ENCODE measurements at places on chromosomes 1 and 21. TPM values are rescaled to one million over a fixed set of nuclear protein-coding genes. Genes with fewer than 3 reads are reported as not detected.

GRCh38 chr1:223304931-223305330, 59.0 kb downstream of the SUSD4 start:
- no peak for DNase-seq

DNA sequence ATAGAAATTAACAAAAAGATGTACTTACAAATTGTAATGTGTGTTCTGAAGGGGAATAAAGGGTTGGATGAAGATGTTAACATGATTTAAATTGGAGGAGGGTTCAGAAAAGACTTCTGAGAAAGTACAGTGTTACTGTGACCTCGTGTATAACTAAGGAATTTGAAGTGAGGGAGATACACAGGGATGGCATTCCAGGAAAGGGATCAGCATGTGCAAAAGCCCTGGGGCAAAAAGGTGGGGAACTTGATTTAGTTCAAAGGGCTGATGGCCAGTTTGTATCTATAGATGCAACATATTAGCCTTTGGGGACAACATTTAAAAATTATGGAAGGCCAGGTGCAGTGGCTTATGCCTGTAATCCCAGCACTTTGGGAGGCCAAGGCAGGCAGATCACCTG, 33.3 kb upstream of the DEGS1 start:
- no peak for DNase-seq

DNA sequence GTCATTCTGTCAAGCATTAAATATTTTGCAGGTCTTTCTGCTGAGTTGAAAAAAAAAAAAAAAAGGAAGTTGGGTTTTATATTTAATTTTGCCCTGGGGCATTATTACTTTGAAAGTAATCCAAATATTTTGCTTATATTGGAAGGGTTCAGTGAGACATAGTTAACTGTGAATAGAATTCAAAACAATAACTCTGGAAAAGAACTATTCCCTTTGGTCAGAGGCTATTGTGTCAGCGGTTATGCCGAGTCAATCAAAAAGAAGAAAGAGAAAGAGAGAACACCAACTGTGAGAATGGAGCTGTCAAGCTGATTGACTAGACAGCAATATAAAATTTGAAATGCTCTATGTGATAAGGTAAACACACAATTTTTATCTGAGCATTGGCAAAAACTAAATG, 761.7 kb downstream of the ADGRL2 start:
- DNase-seq = no peak

- no peak for DNase-seq
These were observed 184.9 kb downstream of the ZC3H11B start for GRCh38 chr1:219427989-219428388.

DNA sequence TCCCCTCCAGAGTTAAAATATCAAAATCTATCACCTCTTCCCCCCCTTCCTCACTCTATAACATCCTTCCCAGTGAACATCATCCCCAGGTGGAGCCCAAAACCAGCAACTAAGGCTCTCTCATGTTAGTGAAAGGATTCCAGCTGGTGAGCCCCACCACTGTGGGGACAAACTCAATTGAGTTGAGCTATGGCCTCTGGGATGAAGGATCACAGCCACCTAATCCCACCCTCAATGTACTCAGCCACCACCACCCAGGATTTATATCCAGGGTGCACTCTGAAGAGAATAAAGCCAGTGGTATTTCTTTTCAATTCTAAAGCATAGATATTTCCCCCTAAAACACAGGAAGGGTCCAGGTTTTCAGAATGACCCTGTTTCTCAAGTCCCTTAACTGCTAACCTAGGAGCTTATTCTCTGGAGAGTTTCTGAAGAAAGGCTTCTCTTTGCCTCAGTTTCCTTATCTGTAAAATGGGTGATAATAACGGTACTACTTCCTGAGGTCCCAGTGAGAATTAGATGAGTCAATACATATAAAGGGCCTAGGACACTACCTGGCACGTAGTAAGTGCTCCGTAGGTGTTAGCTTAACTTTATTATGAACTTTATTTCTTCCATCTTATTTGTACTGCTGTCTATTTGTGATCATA, 15.6 kb upstream of the BOLA1 start:
- no peak for DNase-seq

DNA sequence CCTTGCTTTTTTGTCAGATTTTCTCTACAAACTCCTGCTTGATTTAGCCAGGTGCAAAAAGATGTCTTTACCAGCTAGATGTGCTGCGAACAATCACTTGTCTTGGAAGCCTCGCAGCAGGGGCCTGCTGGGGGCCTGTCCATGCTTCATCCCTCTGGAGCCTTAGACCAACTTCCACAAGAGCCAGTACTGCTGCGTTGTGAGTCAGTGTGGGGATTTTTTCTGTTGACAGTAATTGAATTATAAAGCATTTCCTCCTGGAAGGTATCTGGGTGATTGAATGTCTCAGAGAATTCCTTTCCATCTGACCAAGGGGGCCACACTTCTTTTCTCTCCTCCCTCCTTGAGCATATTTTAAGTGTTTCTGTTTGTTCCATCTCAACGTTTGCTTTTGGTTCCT, 40.4 kb upstream of the LDLRAP1 start:
- DNase-seq = no peak

DNA sequence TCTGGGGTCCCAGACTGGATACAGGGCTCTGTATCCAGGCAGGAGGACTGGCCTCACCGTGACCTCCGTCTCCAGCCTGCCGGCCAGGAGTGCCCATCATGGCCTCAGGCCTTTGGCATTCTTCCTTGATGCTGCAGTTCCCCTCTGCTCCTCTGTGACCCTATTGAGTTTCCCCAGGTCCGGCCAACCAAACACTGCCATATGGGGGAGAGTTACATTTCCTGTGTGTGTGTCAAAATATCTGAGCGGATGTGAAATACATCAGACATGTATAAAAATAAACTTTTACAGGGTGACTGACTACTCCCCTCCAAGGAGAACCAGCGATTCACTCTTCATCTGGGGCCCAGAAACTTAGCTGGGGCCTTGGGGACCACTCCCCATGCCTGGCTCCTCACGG, 10.2 kb upstream of the UBL4B start:
- no peak for DNase-seq

GRCh38 chr1:193222056-193222615, 35.7 kb upstream of the B3GALT2 start:
- DNase-seq = no peak

- DNase-seq = no peak
These were observed 2.3 kb downstream of the EVA1C start for GRCh38 chr21:32414579-32415358.

- no peak for DNase-seq
These were observed 14.7 kb downstream of the MSH4 start for GRCh38 chr1:75811211-75811981.

- no peak for DNase-seq
These were observed 58.4 kb downstream of the GDAP2 start for GRCh38 chr1:117871013-117871412.

DNA sequence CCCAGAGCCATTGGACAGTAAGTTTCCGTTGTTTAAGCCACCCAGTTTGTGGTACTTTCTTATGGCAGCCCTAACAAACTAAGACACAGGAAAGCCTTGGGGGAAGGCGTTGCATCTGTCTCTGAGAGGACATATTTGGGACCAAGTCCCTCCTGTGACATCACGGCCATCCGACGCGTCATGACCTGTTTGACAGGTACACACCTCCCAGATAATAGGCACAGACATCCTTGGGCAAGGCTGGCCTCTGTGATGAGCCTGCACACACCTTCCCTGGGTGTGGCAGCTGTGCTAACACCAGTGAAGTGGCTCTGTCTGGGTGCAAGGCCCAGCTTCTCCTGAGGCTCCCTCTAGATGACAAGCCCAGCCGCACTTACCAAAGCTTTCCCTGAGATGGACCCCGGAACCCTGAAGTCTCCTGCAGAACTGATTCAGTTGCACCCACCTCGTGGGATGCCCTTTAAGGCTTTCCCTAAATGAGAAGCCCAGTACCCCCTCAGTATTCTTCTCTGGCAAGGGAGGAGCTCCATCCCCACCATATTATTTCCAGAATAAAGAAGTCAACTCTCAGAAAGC, 136.5 kb downstream of the ZSCAN20 start:
- DNase-seq = no peak

GRCh38 chr1:204763773-204764427, 78.4 kb upstream of the LRRN2 start:
- peak; percentile 11 for DNase-seq

YOD1 gene
- 25.0 TPM for total RNA-seq

KIRREL1 gene
- total RNA-seq = 18.9 TPM

Measured in esophagus squamous epithelium (tissue), 5 donors.